ENCODE measurements at places on chromosomes 2 and 18.

DNA sequence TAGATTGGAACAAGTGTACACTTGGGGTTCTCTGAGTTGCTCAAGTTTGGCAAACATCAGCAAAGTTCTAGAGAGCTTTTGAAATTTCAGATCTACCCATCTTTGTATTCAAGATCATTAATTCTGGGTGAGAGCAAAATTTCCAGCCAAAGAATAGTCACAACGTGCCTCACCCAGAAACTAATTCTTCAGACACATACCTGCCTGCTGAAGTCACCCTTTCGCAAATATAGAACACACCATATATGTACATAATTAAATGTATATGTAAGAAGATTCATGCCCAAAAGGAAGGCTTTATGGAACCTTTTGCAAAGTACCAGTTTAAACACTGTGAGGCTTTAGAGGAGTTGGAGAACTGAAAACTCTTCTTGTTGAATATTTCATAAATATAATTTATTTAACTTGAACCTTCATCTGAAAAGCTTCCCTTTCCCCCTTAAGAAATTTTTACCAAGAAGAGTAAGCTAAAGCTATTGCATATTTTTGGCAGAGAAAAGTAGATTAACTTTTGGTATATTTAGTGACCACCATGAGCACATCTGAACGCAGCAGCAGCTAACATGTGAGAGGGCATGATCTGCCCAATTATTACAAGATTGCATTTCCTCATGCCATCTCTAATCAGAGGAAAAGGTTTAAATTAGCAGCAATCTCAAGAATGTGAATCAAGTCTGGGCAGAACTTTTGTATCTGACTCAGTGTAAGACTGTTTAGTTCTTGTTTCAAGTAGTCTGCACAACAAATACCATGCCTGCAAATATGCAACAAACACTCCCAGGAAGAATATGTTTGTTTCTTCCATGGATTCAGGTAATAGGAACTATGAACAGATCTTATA, 8.2 kb downstream of the RND3 start:
- no peak for DNase-seq

DNA sequence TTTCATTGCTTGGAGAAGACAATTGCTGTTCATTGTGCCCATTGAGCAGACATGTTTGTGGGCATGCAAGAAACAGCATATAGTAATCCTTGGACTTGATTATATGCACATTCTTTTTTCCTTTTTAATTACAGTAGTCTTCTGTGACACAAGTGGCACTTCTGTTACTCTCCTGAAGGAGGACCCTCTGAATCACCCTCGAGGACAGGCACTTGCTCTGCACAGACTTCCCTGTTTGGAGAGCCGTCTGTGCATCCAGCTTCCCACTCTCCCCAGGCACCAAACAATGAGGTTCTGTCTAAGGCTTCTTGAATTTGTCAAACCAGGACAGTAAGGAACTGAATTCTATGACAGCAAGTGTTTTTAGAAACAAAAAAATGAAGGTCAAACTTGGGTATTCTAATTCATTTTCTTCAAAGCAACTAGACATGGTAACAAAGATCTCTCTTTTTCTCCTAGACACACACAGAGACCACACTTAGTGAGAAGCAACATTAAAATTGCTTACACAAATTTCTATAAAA, 844.6 kb upstream of the ID2 start:
- DNase-seq: no peak

GRCh38 chr2:160440888-160441287, 52.7 kb downstream of the RBMS1 start:
- DNase-seq: no peak

- DNase-seq: no peak
Measured at GRCh38 chr2:232113821-232114220, 152.3 kb downstream of the DIS3L2 start.

GRCh38 chr2:108919571-108920373, 69.2 kb downstream of the EDAR start:
- no peak for DNase-seq

DNA sequence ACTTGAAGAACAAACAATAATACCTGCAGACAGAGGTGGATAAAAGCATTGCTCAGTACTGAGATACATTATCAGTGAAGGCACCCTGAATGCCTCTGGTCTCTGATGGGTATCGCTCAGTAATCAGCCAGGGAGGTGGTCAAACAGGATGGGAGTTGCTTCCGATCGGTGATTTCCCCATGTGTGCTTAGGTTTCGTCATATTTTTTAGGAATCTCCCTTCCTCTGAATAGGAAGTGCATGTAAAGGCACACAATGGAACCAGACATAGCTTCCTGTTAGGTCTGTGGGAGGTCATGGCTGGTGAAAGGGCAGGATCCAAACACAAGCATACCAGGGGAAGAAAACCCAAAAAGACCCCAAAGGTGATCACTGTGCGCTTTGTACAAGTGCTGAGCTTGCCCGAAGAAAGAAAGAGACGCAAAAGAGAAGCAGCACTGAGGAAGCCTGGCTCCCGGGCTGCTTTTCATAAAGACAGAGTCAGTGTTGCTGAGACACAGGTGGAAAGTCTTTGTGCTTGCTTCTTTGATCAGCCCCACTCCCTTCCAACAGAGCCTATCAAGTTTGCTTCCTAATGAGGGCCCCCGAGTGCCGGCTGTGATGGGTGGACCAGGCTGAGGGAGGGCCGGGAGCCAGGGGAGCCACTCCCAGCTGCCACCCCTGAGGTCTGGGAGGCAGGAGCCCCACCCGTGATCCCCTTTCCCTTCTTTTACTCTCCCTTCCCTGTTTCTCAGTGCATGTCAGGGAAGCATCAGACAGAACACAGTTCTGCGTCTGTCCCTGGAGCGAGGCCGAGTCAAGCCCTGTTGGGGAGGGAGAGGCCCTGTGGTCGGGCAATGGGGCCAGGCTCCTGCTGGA, 138.2 kb downstream of the SH3RF3 start:
- DNase-seq: no peak

DNA sequence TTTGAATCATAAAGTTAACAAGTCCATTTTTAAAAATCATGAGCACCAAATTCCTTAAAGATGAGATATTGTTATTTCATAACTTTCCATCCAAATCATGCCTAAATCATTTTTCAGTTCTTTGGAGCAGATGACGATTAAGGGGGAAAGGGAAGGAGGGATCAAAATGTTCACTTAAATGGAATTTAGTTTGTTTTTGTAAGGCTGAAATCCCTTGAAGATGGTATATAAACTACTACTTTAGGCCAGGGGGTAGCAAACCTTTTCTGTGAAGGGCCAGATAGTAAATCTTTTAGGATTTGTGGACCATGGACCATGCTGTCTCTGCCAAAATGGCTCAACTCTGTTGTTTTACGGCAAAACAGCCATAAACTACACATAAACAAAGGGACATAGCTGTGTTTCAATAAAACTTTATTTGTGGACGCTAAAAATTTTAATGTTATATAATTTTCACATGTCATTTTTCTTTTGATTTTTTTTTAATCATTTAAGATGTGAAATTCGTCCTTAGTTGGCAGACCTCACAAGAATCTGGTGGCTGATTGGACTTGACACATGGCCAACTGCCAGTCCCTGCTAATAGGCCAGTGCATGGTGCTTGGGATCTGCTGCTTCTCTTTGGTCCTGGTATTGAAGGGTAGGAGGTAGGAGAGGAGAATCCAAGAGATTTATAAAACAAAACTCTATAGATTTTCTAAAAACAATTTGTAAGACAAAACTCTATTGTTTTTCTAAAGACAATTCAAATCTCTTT, 52.0 kb upstream of the RTN4 start:
- no peak for DNase-seq

GRCh38 chr2:240412211-240412861, 23.1 kb upstream of the GPC1 start:
- no peak for DNase-seq

All from stimulated activated CD4-positive, alpha-beta T cell treated with anti-CD3 and anti-CD28 coated beads, Interleukin-1b, Interleukin-23, amount 100 ng/mL, for 1 hour (primary cell).